ENCODE measurements at places on chromosomes 7 and 10.

DNA sequence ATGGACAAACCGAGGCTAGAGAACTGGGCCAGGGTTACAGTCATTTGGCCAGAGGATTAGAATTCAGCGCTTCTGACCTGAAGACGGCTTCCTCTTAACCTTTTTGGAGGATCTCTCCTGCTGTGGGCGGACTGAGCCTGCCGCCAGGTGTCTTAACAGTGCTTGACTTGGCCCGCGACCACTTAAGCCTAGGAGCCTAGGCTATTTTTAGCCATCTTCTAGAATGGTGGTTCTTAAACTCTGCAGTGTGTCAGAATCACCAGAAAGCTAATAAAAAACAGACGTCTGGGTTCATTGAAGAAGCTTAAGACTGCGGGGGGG, 722 bp downstream of the MDH2 start:
- no peak for DNase-seq

DNA sequence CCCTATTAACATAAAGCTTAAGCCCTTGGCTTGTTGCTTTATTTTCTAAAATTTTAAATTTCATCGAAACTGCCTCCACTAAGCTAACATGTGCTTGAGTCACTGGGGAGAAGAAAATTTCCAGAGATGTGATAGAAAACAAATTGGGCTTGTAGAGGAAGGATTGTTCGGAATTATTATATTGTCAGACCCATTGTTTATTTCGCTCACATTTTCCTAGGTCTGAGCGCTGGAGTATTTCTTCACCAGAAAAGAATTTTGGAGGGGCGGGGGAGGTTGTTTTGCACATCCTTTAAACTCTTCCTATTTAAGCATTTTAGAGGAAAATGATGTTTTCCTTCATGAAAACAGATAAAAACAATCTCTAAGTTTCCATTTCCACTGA, 29.1 kb downstream of the CELF2 start:
- no peak for DNase-seq

DNA sequence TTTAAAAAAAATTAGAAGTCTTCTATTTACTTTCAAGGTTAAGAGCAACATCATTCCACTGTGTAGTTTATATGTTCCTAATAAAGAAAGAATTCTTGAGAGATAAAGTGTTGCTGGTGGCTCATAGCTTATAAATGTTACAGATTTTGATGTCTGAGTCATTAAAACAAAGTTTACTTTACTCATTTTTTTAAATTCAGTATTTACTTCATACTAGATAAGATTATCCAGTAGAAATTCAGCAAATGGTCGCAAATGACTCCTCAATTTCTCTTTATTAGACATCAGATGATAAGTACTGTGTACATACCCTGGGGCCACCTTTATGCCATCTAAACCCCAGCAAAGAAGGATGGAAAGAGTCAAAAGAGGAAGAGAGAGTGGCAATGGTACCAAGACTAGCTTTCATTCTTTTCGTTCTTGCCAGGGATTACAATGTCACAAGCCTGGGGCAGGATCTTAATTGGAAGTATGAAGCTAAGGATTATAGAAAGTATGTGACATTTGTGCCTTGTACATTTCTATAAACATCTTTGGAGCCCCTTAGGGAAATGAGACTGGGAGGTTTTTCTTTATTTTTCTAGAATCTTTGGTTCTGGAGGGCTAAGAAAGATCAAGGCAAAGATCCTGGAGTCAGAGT, 206.1 kb downstream of the CHRM2 start:
- DNase-seq = no peak

DNA sequence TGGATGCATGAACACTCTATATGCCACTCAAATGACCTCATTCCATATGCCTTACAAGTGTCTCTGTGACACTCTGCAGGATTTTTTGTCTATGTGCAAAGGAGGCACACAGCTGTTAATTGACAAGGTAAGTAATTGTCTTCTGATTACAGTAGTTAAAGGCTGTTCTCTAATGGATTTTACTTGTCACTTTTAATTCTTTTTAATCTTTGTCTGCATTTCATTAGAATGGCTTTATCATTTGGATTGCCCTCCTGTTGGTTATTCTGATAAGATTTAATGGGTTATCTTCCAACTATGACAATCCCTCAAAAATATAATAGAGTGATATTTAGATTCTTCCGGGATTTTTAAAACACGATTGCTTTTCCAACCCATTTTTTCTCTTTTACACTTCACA, 290.0 kb upstream of the TEX47 start:
- DNase-seq = no peak

- no peak for DNase-seq
Measured at GRCh38 chr7:80060218-80060806, 74.3 kb upstream of the GNAI1 start.

- DNase-seq = no peak
Measured at GRCh38 chr7:95517458-95517857, 31.7 kb downstream of the ASB4 start.

- DNase-seq = no peak
Measured at GRCh38 chr7:155813546-155814315, 1.5 kb upstream of the SHH start.

- DNase-seq = no peak
Measured at GRCh38 chr7:158011941-158012340, 575.7 kb downstream of the PTPRN2 start.
